ENCODE measurements at places on chromosomes 1 and 21.
A peak's percentile ranks its signal among the peaks of the same experiment; 100 is the strongest.

DNA sequence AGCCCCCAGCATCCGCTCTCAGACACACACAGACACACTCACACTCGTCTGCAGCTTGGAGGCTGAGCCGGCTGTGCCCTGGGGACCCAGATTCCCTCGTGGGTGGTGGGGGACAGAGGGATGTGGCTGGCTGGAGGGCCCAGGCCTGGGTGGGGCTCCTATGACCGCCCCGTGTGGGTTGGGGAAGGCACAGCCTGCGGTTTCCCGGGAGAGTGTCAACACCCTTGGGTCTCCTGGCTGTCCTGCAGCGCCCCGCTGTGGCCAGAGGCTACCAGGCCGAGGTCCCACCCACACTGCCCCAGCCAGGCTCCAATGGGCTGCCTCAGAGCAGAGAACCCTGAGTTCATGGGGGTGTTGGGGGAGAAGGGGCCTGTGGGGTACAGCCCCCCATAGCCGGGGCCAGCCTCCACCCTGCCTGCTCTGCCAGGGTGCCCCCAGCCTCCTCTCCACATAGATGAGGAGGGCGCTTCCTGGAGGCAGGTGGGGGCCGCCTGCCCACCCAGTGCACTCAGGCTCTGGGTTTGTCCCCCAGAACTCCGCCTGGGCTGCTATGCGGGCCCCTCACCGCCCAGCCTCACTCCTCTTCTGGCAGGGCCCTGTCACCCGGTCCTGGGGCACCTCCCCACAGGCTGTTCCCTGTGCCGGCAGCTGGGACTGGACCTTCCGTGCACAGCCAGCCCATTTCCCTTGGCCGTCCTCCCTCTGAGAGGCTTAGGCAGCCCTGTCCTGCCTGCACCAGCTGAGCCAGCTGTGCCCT, at the start of gene TTC34:
TSS of gene TTC34 (minus strand) at position 159 of the 757 bp plus-strand sequence. CDS start 866 bp downstream, outside the sequence.
- no peak for DNase-seq

GRCh38 chr1:85347908-85348307, 71.5 kb upstream of the BCL10 start:
- no peak for DNase-seq

- peak; percentile 7 for DNase-seq
These were observed 287.0 kb upstream of the PLXNA2 start for GRCh38 chr1:208531003-208531750.

- DNase-seq, result no peak
These were observed 17.5 kb downstream of the RASSF5 start for GRCh38 chr1:206524739-206525364.

DNA sequence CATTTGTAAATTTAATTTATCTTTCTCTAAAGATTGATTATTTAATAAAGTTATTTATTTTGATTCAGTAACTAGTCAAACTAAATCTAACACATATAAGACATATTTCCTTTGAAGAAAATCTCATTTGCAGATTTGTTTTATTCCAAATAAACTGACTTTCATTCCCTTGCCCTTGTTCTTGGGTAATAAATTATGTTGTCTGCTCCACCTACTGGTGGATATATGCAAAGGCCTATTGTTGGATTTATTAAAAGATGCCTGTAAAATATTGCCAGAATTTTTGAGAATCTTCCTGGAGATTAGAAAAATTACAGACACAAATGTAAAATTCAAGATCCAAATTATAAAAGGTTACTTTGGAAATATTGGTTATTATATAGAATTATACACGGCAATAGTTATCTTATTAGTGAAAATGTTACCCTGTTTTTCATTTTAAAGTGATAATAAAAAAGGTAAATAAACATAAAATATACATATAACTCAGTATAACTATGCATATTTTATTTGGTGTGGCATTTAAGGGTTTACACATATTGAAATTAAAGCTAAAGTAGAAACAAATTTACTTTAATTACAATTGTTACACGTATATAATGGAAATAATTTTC, 116.1 kb downstream of the SPATA17 start:
- DNase-seq, result no peak
